ENCODE measurements at places on chromosomes 11 and 22.

GRCh38 chr11:119619665-119620064 lies 109.3 kb downstream of the NECTIN1 start:
- DNase-seq, result no peak

DNA sequence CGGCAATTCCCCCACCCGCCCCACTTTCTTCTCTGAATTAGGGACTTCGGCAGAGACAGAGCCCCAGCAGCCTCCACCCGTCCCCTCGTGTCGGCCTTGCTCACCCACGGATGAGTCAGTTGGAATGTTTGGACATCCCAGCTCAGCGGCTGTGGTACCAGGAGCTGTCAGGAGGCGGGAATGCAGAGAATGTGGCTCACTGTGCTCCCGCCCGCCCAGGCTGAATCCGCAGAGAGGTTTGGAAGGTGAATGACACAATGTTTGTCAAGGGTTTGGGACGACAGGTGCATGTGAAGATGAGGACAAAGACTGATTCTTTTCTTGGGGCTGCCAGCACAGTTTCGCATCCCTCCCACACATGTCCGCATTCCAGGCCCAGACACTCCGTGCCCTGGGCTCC lies 39.6 kb downstream of the LIF start:
- no peak for DNase-seq

GRCh38 chr11:83695046-83695445 lies 408.9 kb upstream of the CCDC90B start:
- no peak for DNase-seq

- DNase-seq, result no peak
These were observed 83.7 kb downstream of the EXT2 start for GRCh38 chr11:44179173-44179572.

DNA sequence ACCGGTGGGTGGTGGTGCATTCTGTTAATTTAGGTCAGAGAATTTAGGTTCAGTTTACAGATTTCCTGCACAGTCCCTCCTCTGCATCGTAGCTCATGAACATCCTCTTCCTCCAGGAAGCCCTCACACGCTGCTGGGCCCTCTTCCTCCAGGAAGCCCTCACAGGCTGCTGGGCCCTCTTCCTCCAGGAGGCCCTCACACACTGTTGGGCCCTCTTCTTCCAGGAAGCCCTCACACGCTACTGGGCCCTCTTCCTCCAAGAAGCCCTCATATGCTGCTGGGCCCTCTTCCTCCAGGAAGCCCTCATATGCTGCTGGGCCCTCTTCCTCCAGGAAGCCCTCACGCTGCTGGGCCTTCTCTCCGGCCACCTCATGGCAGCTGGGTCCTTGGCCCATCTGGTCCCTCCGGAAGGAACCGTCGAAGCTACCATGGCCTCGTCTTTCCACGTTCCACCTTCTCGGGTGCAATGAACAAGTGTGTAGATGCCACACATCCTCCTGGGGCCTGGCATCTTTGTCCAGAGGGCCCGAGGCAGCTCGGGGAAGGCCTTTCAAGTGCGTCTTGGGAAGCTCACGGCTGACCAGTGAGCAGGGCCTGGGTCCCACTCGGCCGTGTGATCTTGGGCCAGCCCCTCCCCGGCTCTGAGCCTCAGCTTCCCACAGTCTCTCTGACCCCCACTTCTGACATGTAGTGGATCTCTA lies 58.9 kb upstream of the PPARA start:
- no peak for DNase-seq

DNA sequence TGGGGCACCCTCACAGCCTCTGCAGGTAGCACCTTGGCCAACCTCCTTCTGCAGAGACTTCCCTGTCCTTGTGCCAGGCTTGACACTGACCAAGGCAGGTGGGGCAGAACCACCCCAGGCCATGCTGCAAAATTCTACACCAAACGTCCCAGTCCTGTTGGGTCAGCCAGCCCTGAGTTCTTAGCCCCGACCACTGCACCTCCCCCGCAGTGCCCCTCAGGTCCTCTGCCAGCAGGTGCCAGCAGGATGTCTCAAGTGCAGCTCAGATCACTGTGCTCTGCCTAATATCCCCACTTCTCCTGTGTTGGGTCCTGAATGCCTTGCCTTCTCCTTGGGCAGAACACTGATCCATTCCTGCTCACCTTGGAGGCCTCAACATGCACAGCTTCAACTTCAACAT lies 999.7 kb downstream of the TBC1D22A start:
- DNase-seq, result no peak

GRCh38 chr11:76337923-76338322 lies 43.0 kb downstream of the THAP12 start:
- no peak for DNase-seq

DNA sequence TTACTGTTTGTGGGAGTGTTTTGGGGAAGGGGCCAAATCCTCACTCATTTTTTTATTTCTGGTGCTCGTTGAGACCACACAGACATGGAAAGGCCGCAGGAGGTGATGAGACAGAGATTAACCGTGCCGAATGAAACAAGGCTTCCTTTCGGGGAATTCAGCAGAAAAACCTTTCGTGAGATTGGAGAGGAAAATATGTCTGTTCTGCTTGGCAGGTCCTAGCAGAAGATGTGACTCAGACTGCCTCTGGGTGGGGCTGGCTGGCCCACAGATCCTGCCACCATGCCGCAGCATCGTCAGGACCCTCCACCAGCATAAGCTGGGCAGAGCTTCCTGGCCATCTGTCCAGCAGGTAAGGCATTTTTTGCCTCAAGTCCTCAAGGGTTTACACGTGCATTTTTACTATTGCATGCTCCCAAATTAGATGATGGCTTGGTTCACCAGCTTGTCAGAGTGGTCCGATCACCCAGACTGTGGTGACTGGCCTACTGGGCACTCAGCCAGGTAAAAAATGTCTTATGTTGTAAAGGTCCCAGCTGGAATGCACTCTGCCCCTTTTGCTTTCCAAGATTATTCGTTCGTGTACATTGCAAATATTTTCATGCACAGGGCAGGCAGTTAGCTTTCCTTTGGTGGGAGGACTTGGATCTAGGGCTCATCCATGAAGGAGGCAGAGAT lies 1.5 kb downstream of the DDB2 start:
- DNase-seq, result peak; percentile 29

GRCh38 chr11:128522943-128523518 lies 64.3 kb downstream of the ETS1 start:
- no peak for DNase-seq

DNA sequence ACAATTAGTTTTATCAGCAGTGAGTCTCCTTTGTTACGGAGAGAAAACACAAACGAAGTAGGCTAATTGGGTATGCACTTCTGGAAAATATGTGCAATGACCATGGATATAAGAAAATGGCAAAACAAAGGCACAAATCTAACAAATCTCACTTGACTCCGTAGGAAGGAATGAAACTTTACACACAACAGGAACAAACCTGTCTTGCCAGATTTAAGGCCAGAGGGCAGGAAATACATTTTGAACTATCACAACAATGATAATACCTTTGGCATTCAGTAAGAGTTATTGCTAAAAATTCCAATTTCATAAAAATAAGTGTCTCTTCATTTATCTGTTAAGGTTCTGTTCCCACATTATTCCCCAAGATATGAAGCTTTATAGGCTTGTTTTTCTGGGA lies 36.6 kb downstream of the SLC25A17 start:
- DNase-seq, result no peak
